ENCODE measurements at places on chromosomes 11 and 22. TPM values are rescaled to one million over a fixed set of nuclear protein-coding genes. Genes with fewer than 3 reads are reported as not detected.

DNA sequence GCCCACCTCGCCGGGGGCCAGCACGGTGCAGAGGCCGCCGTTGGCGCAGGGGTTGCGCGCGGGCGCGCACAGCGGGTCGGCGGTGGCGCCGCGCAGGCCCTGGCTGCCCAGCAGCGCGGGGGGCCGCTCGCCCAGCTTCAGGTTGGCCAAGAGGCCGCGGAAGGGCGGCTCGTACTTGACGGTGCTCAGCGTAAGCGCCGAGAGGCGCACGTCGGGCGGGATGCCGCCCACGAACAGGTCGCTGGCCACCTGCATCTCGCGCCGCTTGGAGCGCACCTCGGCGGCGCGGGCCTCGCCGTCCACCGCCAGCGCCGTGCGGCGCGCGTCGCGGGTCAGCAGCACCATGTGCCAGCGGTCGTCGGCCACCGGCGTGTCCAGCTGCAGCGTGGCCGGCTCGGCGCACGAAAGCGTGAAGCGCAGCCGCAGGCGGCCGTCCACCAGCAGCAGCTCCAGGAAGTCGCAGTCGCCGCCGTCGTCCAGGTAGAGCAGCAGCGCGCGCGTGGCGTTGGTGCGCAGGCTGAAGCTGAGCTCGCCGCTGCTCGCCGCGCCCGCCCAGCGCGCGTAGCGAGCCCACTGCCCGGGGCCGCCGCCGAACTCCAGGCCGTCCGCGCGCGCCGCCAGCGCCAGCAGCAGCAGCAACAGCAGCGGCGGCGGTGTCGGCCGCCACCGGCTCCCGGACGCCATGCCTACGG is 9.8 kb downstream of the NRXN2 start:
- ATAC-seq, result peak; percentile 38

DNA sequence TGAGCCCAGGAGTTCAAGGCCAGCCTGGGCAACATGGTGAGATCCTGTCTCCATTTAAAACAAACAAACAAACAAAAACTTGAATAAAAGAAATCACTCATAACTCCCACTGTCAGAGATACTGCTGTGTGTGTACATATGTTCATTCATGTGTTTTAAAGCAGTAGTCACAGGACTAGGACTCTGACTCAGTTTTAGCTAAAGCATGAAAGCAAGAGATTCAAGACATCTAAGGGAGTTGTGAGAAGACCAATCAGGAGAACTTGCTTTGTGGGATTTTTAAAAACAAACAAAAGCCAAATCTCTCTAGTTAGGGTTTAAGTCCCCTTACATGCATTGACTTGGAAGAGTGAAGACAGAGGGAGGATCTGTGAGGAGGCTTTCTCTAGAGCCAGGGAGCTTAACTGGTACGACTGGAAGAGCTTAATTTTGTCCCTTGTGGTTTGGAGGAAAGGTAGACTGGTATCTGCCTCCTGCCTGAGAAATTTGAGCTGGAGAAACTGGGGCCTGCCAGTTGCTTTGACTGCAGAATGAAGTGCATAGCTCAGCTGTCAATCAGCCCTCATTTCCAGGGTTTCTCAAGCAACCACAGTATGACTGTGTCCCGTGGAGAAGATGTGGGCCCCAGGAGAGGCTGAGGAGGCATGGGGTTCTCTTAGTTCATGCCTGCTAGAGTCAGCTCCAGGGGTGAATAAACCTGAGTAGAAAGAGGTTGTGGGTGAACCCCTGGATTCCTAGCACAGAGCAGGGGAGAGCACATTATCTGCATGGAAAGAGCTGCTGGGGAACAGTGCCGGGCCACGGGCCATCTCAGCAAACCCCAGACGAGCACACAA is 30.6 kb downstream of the EXPH5 start:
- no peak for ATAC-seq

DNA sequence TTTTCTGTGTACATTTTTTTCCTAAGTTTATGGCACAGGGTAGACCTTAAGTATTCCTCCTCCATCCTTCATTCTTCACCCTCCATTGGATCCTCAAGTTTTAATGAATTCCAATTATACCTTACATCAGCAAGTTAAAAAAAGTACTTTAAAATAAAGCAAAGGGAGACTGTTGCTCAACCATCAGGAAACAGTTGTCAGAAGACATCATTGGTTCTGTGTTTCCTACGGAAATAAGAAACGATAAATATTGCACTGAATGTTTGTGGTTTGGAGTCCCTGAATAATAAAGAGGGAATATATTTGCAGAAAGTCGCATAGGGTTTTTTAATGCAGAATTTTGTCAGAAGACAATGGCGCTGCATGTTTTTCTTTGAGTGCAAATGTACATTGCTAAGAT is 28.1 kb upstream of the LDHA start:
- no peak for ATAC-seq

GRCh38 chr22:31141551-31141950 is 1.2 kb upstream of the PLA2G3 start:
- no peak for ATAC-seq

DNA sequence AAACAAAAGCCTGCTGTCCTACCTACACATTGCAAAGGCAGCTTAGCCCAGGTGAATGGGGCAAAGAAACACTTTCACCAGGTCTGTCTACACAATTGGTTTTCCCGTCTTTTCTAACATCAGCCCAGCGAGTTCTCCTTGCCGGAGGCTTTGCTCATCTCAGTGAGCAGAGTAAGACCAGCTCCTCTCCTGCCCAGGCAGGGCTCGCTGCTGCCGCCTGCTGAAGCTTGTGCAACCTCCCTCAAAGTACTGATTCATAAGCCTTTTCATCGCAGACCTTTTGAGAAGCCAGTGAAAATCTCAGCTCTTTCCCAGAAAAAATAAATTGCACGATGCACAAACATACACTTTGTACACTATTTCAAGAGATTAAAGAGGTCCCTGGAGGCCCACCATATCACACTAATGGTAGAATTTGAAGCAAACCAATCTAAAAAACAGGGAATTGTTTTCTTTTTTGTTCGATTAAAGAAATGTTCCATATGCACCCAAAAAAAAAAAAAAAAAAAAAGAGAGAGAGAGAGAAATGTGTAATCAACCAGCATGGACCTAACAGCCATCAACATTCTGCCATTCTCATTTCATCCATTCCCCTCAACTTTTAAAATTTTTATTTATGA is 328.1 kb upstream of the MPPED2 start:
- peak; percentile 85 for ATAC-seq

DNA sequence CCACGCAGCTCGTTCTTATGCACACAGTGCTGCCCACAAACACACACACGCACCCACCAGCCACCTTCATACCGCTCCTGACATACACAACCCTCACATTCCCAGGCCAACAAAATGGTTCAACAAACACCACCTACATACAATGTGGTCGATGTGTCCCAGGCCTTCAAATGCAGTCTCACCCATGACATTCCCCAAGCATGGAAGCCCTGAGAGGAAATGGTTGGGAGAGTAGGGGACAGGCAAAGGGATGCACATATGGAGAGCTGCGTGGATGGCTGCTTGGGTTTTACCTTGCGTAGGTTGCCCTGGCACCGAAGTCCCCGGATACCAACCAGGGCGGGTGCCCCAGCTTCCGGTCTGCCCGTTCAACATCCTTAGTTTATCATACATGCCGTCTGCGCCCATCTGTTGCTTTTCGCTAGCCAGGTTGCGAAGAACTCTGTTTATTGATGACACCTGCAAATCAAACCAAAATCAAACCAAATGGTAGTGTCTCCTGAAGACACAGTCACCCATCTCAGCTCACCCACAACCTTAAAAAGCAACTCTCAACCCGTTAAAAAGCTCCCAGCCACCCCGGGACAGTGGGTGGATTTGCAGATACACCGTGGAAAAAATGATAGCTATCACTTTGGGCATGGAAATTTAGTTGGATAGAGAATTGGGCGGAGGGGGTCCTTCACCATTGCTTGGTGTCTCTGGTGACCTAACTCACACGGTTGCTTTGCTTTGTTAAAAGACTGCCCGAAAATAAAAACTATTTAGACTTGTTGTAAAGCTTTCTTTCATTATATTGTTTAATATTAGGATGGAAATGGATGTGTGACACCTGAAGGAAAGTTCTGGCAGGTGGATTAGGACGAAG is 10.5 kb downstream of the PAX6 start:
- no peak for ATAC-seq

DNA sequence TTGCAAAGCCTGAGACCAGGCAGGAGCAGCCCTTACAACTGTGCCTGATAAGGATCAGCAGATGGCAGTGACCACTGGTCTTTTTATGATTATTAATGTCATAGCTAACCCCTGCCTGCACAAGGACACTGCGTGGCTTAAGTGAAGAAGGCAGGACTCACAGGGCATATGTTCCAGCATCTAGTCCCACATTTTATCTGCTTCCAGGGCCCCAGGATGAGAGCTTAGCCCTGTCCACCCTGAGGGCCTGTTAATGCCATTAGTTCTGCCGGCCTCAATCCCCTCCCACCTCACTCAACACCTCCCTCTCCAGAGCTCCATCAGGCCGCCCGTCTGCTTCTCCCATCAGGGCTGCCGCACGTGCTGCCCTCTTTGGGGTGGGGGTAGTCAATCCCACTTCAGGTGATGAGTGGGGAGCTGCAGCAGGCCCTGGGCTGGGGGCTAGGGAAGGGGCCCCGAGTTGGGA is 33.1 kb upstream of the TSPAN18 start:
- peak; percentile 24 for ATAC-seq

GRCh38 chr11:7442588-7443215 is 42.6 kb upstream of the OLFML1 start:
- peak; percentile 76 for ATAC-seq

DNA sequence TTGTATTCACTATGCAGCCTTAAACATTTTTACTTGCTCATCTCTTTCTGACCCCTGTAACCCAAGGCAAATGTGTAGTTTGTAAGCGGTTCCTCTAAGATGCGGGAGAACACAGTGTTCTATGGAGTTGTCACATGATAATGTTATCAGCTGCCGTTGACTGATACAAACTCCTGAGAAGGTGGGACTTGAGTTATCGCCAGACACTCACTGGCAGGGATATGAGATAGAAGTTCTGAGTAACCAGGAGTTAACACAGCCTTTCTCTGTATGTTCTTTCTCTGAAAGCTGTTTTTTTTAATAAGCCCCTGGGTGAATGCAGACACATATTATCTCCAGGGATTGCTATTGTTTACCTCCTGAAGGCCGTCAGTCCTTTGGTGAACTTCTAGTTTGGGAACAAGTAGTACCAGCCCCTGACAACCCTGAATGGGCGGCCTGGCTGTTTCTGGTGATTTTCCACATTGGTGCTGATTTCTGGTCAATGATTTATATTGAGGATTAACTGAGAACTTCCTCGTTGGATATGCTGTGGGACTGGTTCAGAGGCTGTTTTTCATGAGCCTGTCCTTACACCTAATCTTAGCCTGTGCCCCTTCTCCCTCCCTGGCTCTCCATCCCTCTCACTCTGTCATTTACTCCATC is 155.3 kb upstream of the RASSF10 start:
- no peak for ATAC-seq

DNA sequence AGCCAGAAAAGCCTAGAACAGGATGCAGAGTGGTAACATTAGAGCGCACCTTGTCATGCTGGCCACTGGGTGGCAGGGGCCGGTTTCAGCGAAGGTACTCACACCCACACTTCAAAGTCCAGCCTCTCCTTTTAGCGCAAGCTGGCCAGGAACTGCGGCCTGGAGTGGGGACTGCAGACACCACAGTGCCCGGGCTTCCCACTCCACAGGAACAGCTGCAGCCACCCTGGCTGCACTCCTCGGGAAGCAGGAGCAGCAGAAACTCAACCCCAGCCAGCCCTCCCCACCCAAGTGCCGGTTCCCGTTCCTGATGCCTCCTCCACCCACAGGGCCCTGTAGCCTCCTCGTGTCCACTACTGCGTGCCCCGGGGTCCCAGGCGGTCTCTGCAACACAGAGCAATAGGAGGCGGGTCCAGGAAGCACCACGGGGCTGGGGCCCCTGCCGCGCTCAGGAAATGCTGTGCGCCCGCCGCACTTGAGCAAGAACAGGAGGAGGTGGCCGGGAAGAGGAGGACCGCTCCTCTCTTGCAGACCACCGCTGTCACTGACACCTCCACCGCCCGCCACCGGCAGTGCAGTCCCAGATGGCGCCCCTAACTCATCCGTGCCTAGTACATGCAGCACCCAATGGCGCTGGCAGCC is 2.2 kb downstream of the RFPL2 start:
- ATAC-seq, result peak; percentile 30

TCN1 gene
- total RNA-seq, result not detected

VSIG2 gene
- total RNA-seq, result not detected

OR4D5 gene
- not detected for total RNA-seq
